ENCODE measurements at places on chromosomes 2 and 18.

DNA sequence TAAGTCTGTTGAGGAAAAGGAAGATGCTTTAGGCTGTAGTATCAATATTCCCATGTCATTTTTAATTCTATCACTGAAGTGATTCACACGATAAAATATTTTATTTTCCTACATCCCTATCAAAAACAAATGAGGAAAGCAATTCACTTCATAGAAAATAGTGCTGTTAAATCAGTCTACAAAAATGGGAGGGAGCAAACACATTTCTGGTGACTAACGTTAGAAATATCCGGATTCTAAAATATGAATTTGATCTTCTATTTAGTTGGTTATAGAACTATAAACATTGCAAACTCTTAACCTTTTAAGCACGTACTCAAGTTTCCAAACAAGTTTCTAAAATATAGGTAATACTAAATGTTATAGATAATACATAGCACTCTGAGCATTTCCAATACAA lies 20.8 kb downstream of the ATF2 start:
- DNase-seq, result no peak

DNA sequence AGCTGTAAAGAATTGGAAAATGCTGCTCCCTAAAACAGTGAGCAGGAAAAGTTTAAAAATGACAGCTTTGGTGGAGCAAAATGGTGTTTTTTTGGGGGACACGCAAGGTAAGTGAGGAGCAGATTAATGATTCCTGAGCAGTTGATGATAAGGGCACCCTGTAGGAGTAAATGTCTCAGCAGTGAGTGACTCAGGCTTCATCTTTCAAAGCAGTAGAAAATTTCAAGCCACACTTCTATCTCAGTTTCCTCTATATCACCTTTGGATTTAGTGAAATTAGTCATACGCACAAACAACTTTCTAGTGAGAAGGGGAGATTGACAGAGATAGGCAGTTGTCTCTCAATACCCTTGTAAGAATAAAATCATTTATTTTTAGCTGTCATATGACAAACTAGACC lies 709.0 kb upstream of the FAM98A start:
- DNase-seq, result no peak

- no peak for DNase-seq
These were observed 142.0 kb upstream of the UNC80 start for GRCh38 chr2:209629597-209629996.

DNA sequence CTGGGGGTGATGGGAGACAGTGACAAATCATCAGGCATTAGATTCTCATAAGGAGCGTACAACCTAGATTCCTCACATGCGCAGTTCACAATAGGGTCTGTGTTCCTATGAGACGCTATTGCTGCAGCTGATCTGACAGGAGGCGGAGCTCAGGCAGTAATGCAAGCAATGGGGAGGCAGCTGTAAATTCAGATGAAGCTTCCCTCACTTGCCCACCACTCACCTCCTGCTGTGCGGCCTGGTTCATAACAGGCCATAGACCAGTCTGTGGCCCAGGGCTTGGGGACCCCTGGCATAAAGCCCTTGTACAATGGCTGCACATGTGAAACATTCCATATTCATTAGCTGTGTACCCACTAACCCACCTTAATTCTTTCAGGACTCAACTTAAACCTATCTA lies 18.0 kb downstream of the NMUR1 start:
- no peak for DNase-seq

GRCh38 chr2:28465148-28465885 lies 30.5 kb upstream of the PLB1 start:
- no peak for DNase-seq

DNA sequence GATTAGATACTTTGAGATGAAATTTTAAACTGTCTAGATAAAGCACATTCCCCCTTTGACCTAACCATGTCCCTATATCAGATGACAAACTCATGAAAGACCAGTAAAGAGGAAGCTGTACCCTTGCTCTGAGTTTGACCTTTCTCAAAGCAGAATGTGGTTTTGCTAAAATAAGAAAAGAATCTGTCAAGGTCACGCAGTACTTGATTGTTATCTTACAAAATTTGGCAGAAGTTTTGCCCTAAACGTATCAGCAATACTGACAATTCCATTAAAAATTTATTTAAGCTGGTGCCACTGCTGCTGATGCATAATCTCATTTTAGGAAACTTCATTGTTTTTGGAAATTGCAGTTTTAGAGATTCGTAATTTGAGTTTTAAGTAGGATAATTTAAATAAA lies 31.2 kb upstream of the GALM start:
- DNase-seq, result no peak

- no peak for DNase-seq
These were observed 404.4 kb downstream of the SOCS6 start for GRCh38 chr18:70693246-70693645.

All from breast epithelium (tissue), 4 donors.